Cortex of kidney (tissue), 1 donor: ENCODE measurements at places on chromosomes 6 and 20.

GRCh38 chr6:134732763-134733162 lies 217.1 kb downstream of the ALDH8A1 start:
- DNase-seq: no peak

DNA sequence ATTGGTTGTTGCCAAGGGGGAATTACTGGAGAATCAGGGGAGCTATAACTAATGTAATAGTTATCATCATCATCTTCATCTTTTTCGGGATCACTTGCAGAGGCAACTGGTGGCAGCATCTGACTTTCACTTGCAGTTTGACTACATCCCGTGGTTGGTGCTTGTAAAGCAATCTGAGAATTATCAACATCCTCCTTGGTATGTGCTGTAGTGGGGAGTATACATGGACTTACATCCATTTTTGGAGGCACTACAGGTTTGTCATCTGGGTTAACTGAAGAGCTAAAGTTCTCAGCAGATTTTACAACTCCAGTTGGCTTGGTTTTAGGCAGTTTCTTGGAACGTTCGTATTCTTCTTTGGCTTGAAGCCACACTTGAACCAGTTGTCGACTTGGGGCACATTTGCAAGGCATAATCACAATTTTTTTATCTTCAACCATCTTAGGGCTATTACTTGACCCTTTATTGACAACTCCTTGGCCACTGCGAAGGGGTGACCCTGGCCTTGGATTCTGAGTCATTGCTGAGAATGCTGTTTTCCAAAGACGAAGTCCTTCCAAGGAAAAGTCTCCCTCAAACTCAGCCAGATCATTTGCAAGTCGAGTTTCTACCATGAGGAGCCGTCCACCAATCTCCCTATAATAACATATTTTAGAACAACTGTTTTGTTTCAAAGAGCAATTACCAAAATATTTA lies 115.5 kb downstream of the REV3L start:
- no peak for DNase-seq

DNA sequence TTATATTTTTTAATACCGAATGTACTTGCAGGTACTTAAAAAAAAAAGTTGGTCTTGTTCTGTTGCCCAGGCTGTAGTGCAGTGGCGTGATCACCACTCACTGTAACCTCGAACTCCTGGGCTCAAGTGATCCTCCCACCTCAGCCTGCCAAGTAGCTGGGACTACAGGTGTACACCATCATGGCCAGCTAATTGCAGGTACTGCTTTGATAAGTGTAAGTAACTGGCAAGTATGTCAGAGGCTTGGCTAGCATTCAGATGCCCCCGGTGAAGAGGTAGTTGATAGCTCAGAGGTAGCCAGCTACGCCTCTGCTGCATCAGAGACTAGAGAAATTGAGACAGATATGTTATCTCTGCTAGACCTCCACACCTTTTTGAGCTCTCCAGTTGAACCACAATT lies 40.5 kb downstream of the BTBD9 start:
- DNase-seq: no peak

DNA sequence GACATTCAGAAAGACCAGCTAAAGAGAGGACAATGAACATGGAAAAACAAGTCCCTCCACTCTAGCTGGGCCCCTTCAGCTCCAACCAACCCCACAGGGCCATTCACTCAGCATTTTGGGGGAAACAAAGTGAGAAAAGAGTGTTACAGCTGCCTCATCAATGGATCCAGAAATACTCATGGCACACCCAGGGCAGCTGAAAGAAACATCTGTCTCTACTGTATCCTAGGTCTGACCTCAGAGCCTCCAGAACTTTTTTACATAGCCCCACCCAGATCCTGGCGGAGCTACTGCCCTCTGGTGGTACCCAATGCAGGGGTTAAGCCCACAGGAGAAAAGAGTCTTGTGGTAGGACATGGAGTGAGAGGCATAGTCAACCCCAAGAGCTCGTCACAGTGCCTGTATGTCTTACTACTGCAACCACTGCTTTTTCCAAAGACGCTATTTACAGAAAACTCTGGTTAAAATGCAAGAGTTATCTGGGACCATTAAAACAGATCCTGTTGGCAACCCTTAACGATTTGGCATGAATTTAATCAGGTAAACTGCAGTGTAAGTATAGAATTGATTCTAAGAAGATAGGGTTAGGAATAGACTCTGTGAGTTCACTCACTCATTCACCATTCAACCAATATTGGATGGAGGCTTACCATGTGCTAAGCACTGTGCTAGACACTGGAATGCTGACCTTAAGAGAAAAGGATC lies 37.4 kb upstream of the FAM83C start:
- DNase-seq: no peak

- no peak for DNase-seq
These were observed 764.2 kb downstream of the TENT5A start for GRCh38 chr6:80988286-80988685.

- no peak for DNase-seq
These were observed 226.6 kb downstream of the TFAP2C start for GRCh38 chr20:56855708-56856107.

DNA sequence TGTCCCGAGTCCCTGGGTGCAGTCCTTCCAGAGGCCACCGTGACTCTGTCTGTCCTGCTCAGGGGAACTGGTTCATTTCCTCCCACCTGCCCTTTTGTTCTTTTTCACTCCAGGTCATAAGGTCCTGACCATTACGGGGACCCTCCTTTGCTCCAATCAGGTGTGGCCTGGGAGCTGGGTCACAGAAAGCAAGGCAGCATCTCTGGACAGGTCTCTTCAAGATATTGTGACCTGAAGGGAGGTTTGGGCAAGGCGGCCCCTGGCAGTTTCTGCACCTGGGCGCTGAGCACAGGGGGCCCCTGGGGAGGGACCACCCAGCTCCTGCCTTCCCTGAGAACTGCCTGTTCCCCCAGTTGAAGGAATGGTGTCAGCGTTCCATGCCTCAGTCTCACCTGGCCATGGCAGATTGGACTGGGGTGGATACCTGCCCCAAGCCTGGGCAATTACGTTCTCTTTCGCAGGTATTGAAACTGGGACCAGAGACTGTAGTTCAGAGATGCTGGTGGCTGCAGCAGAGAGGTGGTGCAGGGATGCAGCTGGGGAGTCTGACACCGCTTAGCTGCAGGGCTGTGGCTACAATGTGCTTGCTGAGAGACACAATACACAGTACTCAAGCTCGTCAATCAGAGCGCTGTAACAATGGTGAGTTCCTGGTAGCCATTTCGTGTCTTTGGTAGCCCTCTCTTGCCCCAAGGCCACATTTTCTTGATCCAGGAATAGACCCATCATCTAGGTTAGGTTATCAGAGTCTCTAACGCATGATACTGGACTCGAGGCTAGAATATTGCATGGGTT lies 15.6 kb upstream of the NELFCD start:
- no peak for DNase-seq

- DNase-seq: no peak
These were observed 13.4 kb upstream of the SNX9 start for GRCh38 chr6:157809613-157810012.

DNA sequence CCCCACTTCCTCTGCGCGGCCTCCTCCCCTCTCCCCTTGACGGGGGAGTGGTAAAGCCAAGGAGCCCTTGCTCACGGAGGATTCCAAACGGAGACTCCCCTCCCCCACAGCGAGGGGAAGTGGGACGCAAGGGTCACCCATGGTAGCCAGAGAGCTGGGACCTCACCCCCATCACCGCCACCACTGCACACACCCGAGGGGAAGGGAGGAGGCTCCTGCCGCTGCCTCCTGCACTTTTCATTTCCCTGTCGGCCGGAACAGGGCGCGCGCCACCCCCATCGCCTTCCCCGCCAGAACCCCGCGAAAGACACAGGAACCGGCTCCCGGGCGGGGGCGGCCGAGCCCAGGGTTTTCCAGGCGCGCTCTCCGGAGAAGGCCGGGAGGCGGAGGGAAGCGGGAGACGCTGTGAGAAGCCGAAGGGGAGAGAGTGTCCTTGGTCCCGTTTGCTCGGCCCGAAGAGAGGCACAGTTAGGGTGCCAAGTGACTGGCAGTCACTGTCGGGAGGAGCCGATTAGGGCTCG lies 789 bp downstream of the CCND3 start:
- no peak for DNase-seq

- DNase-seq: no peak
These were observed 680.7 kb upstream of the SLC35B3 start for GRCh38 chr6:9116026-9116425.

DNA sequence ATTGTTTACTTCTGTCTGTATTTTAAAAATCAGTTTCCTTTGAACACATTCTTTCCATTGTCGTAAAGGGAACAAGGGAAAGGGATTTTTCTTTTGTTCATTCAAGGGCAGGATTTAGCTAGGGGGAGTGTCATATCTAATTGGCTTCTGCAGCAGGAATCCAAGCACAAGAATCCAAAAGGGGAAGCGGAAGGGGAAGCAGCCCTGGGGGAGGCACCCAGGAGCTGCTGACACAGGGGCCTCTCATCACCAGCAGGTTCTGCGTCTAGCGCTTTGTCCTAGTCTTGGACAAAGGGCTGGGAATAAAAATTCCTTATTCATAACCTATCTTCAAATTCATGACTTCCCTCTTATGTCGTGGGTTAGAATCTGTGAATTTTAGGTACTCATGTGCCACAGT lies 13.7 kb downstream of the RIPK1 start:
- DNase-seq: no peak

DNA sequence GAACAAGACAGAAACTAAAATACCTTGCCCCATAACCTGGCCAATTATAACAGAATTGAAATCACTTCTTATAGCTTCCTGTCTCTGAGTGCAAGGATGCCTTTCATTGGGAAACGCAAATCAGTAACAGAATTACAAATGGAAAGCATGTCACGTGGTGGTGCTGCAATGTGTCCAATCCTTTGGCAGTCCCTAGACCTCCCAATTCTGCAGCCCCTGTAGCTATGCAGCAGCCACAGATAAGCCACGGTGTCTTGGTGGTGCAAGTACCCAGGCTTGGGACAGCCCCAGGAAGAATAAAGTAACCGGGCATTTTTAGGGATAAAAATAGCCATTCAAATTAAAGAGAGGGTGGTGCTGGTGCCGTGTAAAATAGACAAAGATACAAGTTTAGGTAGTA lies 134.6 kb upstream of the CCN2 start:
- DNase-seq: no peak

DNA sequence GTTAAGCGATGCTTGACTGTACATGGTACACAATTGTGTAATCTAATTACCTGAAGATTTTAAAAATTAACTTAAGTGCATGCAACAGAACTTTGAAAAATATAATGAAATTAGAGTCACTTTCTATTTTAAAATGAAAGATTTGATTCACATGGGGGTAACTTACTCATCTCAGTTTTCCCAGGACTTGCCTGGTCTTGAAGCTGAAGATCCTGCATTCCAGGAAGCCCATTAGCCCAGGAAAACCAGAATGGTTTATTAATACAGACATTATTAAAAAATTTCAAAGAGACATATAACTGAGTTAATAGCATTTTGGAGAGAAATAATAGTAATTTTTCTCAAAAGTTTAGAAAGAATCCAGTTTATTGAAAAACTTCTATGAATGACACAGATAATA lies 190.6 kb downstream of the SIM1 start:
- no peak for DNase-seq

DNA sequence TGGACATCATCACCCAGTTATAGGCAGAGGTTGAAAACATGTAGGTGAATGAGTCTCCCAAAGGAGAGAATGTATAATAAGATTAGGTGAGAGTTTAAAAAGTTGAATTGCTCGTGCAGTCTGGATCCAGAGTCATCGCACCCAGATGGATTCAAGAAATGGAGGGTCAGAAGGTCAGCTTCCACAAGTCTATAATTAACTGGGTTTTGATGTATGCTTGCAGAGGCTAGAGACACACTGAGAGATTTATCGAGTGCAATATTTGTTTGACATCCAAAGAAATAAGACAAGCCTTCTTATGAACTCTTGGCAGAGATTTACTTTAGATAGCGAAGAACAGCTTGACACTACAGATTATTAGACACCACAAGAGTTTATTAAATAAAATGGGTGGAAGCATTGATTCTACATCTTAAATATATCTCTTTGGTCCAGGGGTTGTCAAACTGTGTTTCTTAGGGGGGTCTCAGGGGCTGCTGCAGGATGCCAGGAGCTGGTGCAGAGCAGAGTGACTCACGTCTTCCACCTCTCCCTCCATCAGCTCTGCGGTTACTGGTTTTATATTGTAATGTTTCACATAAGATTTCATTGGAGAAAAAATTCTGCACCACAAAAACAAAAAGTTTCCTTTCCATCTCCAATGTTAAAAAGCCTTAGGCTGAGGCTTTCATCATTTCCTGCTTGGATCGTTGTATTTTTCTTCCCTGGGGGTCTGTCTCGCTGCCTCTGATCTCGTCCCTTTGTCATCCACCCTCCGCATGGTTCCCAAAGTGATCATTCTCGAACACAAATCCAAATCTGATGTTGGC lies 176.2 kb upstream of the AHI1 start:
- DNase-seq: no peak

GRCh38 chr20:7237251-7237650 lies 469.8 kb downstream of the BMP2 start:
- DNase-seq: no peak

DNA sequence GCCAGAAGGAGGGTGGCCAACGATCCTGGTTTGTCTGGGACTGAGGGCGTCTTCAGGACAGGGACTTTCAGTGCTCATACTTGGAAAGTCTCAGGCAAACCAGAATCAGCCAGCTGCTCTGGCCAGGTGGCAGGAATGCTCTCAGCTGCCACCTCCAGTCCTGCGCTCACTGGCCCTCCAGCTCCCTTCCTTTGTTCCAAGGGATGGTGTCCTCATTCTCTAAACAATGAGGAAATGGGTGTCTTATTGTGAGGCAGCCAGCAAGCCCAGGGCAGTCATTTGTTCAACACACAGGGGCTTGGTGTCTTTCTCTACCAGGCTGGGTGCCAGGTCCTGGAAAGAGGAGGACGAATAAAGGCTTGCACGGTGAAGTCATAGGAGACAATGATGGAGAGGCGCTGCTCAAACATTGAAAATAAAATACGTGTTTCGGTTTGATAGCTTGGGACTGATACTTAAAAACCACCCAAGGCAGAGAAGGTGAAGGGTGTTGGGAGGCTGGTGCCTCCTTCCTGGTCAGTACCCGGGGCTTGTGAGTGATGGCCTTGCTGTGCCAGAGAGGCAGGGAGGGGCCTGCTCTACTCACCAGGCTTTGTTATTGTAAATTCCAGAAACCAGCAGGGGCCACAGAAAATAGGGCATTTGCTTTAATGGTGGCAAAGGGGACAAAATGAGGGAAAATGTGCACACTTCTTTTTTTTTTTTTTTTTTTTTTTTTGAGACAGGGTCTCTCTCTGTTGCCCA lies 11.3 kb upstream of the TMEM181 start:
- DNase-seq: no peak

DNA sequence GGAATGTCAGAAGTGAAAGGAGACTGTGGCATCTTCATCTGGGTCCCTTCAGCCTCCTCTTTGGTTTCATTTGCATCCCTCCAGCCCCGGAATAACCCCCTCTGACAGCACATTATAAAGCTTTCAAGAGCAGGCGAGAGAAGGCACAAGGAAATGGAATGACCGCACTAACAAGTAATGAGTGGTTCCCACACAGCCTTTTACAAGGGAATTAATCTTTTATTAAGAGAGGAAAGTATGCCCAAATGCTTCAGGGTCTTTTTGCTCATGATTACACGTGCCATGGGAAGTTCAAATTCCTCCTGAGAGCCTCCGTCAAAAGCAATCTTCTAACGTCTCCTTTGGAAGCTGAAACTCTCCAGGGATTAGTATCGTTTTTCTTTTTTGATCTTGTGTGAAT lies 347.0 kb downstream of the BTBD3 start:
- no peak for DNase-seq
